ENCODE measurements at places on chromosomes 1 and 21.

- ATAC-seq, result no peak
Measured at GRCh38 chr1:212067787-212068186, 32.2 kb downstream of the DTL start.

DNA sequence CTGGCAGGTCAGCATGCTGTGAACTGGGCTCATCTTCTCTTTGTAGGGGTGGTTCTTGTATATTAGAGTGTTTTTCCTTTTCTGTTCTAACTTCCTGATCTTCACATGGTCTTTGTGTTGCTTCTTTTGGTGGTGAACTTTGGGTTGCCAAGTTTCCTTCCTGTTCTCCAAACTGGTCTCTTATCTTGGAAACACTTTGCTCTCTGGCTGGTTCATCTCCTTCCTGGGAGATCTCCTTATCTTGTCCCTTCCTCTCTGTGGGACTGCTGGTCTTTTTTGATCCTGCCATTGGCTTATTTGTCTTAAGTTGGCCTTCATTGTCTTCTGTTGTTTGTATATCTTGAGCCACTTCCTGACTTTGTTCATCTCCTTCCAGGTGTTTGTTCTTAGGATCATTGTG lies 2.1 kb downstream of the TCHHL1 start:
- ATAC-seq, result no peak

DNA sequence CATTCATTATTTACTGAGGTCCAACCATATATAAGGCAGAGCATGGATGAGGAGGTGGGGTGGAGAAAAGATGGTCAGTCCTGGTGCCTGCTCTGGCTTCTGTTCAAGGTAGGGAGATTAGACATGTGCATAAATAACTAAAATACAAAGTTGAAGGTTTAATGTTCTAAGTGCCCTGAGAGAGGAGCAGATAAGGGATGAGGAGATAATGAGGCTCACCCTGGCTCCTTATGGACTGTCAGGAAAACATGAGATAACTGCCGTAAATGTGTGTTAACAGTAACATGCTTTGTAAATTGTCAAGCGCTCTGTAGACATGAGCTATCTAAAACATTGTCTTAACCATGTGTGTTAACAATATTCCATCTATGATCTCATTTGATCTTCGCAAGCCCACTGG lies 474.6 kb upstream of the USP24 start:
- ATAC-seq, result no peak

DNA sequence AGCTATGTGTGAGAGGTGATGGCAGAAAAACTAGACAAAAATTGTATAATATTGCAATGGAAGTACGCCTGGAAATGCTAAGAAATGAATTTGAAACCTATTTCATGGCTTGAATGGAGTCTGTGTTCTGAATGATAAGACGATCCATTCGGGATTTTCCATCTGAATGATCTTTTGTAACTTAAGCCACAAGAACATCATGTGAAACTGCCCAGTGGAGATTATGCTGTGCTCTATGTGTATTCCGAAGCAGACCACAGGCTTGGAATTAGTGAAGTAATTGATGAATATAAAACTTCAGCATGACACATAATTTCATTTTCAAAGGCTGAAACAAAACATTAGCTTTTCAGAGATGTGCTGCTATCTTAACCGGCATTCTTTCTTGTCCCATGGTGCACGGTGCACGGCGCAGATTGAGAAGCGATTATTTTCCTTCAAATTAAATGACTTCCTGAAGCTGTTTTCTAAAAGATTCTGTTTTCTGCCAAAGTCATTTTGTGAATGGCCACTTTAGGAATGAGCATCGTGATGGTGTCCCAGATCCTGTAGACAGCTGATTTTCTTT lies 652.9 kb downstream of the PLA2G4A start:
- no peak for ATAC-seq

DNA sequence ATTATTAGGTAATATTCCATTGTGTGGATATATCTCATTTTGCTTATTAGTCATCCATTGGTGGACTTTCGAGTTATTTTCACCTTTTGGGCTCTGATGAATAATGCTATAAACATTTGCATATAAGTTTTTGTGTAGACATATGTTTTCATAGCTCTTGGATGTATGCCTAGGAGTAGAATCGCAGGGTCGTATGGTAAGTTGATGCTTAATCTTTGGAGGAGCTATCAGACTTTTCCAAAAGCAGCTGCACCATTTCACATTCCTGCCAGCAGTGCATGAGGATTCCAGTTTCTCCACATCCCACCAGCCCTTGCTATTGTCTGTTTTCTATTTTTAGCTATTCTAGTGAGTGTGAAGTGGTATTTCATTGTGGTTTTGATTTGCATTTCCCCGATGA lies 120.3 kb upstream of the TMEM51 start:
- ATAC-seq, result no peak

DNA sequence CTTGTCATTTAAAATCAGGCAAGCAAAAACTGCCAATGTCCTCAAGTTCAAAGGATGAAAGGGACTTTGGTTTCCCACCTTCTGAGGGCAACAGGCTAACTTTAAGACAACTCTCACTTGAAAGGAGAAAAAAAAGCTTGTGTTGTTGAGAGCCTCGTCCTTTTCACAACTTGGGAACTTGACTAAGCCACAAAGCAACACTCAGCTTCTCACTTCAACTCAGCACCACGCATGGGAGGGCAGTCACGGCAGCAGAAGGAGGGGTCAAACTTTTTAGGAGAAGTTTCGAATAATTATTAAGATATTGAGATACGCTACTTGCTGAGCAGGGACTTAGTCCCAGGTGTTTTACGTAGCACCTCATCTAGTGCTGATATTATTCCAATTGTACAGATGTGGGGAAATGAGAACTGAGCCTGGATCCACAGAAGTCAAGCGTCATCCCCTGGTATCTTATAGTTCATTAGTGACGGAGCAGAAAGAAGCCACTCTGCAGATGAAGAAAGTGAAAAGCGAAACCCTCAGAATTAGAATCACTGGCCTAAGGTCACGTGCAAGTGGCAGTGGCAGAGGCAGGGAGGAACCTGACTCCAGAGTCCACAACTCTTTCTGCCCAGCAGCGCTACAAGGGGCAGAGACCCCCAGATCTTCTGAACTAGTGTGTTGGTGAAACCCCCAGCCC lies 83.6 kb downstream of the JAK1 start:
- no peak for ATAC-seq

GRCh38 chr1:169090900-169091311 lies 15.6 kb upstream of the ATP1B1 start:
- no peak for ATAC-seq

- no peak for ATAC-seq
Measured at GRCh38 chr1:55231745-55232144, 16.6 kb upstream of the USP24 start.
